ENCODE measurements at places on chromosomes 4 and X.

GRCh38 chrX:124274438-124275181 is 57.9 kb upstream of the TEX13D start:
- no peak for DNase-seq
- peaks cover 3% of the 10 kb centered on the region for H3K27me3 ChIP-seq
- H3K4me1 ChIP-seq: no peaks in the 10 kb centered on the region
- H3K4me3 ChIP-seq: no peak overlapping the region
- no peak overlapping the region for H3K27ac ChIP-seq

DNA sequence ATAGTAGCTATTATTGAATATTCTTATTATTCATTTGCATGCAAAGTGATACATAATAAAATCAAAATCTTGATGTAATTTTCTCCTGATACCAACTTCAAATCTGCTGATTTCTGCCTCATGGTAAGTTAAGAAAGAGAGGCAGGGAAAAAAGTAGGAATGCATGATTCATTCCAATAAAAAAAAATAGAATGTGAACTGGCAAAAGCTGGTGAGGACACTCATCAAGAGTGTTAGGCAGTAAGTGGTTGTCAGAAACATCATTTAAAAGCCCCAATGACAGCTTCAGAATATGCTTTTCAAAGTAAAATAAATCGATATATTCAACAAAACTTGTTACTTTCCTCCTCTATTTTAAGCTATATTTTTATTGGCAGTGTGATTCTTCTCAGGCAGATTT is 979.1 kb downstream of the TECRL start:
- no peak for DNase-seq
- H3K27me3 ChIP-seq: no peaks in the 10 kb centered on the region
- H3K27ac ChIP-seq: no peak overlapping the region
- no peaks in the 10 kb centered on the region for H3K36me3 ChIP-seq
- no peaks in the 10 kb centered on the region for H3K4me1 ChIP-seq
- no peak overlapping the region for H3K4me3 ChIP-seq

- H3K36me3 ChIP-seq: no peaks in the 10 kb centered on the region
- H3K27me3 ChIP-seq: no peaks in the 10 kb centered on the region
- H3K27ac ChIP-seq: no peak overlapping the region
- no peak overlapping the region for H3K4me3 ChIP-seq
These were observed 87.1 kb upstream of the DDX53 start for GRCh38 chrX:22912616-22913015.

GRCh38 chr4:138438608-138439007 is 196.5 kb upstream of the SLC7A11 start:
- no peaks in the 10 kb centered on the region for H3K27me3 ChIP-seq
- H3K36me3 ChIP-seq: no peaks in the 10 kb centered on the region
- H3K4me1 ChIP-seq: no peaks in the 10 kb centered on the region
- H3K27ac ChIP-seq: no peak overlapping the region
- no peak overlapping the region for H3K4me3 ChIP-seq
- DNase-seq: no peak

- no peak for DNase-seq
- H3K27ac ChIP-seq: no peak overlapping the region
- H3K4me3 ChIP-seq: no peak overlapping the region
- no peaks in the 10 kb centered on the region for H3K36me3 ChIP-seq
- H3K4me1 ChIP-seq: no peaks in the 10 kb centered on the region
- H3K27me3 ChIP-seq: peaks cover 2% of the 10 kb centered on the region
These were observed 18.7 kb downstream of the FAM184B start for GRCh38 chr4:17762726-17763125.

- no peak for DNase-seq
- H3K27ac ChIP-seq: no peak overlapping the region
- no peaks in the 10 kb centered on the region for H3K36me3 ChIP-seq
- no peak overlapping the region for H3K4me3 ChIP-seq
These were observed 132.1 kb upstream of the LDB2 start for GRCh38 chr4:17030543-17030942.

DNA sequence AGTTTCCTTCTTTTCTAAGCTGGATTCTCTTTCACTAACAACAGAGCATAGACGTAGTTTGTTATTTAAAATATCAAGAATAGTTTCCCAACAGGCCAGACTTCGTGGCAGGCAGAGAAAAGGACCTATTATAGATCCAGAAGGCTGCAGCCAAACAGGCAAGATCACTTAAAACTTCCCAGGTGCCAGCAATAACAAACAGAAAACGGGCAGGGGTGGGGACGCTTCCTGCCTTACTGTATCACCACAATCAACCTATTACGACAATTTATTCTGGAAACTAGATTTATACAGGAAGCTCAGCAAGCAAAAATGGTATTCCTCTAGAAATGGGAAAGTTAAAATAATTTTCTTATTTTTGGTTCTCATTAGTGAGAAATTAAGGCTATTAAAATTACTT is 22.1 kb downstream of the RWDD4 start:
- peaks cover 4% of the 10 kb centered on the region for H3K36me3 ChIP-seq
- H3K27me3 ChIP-seq: peaks cover 2% of the 10 kb centered on the region
- no peak overlapping the region for H3K27ac ChIP-seq
- no peaks in the 10 kb centered on the region for H3K4me1 ChIP-seq

- no peak overlapping the region for H3K27ac ChIP-seq
- DNase-seq: no peak
- H3K4me1 ChIP-seq: no peaks in the 10 kb centered on the region
These were observed 75.2 kb downstream of the SPRY1 start for GRCh38 chr4:123471655-123472369.

- H3K27me3 ChIP-seq: no peaks in the 10 kb centered on the region
- H3K4me3 ChIP-seq: no peak overlapping the region
- no peak for DNase-seq
- no peaks in the 10 kb centered on the region for H3K36me3 ChIP-seq
- H3K4me1 ChIP-seq: no peaks in the 10 kb centered on the region
These were observed 614.8 kb upstream of the TECRL start for GRCh38 chr4:65023883-65024670.

DNA sequence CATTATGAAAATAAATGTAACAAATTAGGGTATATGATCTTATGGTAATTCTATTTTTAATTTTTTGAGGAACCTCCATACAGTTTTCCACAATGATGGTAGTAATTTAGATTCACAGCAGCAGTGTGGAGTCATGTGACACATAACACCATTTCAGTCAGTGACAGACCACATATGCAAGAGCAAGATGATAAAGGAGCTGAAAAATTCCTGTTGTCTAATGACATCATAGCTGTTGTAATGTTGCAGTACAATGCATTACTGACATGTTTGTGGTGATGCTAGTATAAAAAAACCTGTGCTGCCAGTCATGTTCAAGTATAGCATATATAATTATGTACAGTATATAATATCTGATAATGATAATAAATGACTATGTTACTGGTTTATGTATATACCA is 28.5 kb downstream of the EMCN start:
- H3K27ac ChIP-seq: no peak overlapping the region
- no peaks in the 10 kb centered on the region for H3K36me3 ChIP-seq
- no peak overlapping the region for H3K4me3 ChIP-seq
- H3K27me3 ChIP-seq: peaks cover 3% of the 10 kb centered on the region
- DNase-seq: no peak
- H3K4me1 ChIP-seq: no peaks in the 10 kb centered on the region

DNA sequence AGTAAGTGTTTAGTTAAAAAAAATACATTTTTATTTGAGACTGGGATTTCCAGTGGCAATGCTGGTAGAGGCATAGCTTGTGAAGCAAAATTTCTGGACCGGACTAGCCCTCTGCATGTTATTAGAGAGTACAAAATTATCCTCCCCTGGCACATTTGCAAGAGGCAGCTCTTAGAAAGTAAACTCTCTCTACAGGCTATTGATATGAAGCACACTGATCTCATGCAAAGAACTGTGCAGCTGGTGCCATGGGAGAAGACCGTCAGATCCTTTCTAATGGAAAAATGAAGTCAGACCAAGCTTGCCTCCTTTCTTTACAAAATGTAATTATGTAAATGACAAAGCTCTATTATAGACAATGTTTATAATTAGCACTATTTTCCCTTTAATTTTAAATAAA is 2717.2 kb downstream of the PCDH7 start:
- no peaks in the 10 kb centered on the region for H3K27me3 ChIP-seq
- H3K27ac ChIP-seq: no peak overlapping the region
- DNase-seq: no peak
- H3K4me3 ChIP-seq: no peak overlapping the region

- no peaks in the 10 kb centered on the region for H3K27me3 ChIP-seq
- DNase-seq: no peak
- H3K4me1 ChIP-seq: no peaks in the 10 kb centered on the region
- H3K4me3 ChIP-seq: no peak overlapping the region
These were observed 575.3 kb downstream of the TRIML1 start for GRCh38 chr4:188714501-188714900.

DNA sequence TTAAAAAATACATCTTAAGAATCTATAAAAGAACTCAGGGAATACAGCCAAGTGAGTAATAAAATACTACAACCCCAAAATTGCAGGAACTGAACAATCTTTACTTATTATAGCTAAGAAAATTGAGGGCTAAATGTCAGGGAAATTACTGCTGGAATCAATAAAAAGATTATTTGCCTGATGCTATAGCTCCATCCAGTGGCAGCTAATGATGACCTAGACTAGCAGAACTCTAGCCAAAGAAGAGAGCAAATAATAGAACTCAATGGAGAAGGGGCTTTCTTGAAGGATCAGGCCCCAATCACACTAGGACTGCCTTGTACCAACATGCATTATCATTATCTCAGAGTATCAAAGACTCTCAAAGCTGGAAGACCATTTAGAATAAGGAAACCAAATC is 85.0 kb upstream of the FAM241A start:
- no peak overlapping the region for H3K4me3 ChIP-seq
- peaks cover 8% of the 10 kb centered on the region for H3K27me3 ChIP-seq
- no peak overlapping the region for H3K27ac ChIP-seq
- no peaks in the 10 kb centered on the region for H3K36me3 ChIP-seq
- no peak for DNase-seq

DNA sequence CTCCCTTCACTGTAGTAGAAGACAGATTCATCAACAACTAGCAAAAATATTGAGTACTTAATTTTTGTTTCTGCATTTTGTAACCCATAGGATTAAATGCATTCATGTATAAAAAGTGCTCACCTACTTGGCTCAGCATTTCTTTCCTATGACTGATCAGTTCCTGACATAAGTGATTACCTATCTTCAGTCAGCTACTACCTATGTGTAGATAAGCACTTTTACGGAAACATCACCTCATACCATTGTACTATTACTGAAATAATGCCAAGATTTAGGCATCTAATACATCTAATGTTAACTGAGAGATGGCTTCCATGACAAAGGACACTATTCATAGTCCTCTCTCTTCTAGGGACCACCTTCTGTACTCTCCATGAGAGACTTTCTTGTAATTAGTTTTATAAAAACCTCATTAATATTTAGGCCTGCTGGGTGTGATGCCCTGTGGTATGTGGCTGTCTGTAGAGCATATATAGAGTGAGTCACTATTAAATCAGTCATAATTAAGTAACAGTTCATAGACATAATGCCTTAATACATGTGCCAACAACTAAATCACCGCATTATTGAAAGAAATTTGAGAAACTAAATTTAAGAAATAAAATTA is 147.0 kb downstream of the PDGFC start:
- no peaks in the 10 kb centered on the region for H3K27me3 ChIP-seq
- no peaks in the 10 kb centered on the region for H3K36me3 ChIP-seq
- DNase-seq: no peak
- no peaks in the 10 kb centered on the region for H3K4me1 ChIP-seq
- H3K27ac ChIP-seq: no peak overlapping the region

DNA sequence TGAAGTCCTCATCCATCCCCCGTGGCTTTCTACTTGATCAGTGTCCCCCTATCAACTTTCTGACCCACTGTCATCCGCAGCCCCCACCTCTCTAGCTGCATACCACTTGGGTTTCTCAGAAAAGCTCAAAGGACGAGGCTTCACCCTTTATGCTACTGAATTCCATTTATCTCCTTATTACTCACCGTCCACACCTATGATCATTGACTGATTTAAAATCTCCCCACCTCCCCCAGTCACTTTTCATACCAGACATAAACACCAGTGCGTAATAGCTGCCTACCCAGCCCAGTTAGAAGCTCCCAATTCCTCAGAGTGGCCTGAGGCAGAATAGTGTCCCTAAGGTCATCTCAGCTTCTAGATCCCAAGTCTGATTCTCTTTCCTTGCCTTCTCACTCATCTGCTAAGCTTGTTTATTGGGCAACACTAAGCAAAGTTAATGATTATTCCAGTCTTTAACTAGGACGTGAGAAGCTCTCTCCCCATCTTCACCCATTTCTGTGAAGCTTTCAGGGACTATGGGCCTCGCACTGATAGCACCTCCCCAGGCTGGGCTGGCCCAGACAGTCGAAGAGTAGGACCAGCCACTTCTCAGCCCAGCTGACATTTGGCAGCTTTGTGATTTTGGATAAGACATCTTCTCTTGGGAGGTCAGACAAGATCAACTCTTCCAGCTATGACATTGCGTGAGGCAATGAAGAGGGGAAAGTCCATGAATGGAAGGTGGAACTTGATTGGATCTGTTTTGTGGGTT is 7.2 kb upstream of the DDX60L start:
- DNase-seq: no peak
- peaks cover 5% of the 10 kb centered on the region for H3K27me3 ChIP-seq

DNA sequence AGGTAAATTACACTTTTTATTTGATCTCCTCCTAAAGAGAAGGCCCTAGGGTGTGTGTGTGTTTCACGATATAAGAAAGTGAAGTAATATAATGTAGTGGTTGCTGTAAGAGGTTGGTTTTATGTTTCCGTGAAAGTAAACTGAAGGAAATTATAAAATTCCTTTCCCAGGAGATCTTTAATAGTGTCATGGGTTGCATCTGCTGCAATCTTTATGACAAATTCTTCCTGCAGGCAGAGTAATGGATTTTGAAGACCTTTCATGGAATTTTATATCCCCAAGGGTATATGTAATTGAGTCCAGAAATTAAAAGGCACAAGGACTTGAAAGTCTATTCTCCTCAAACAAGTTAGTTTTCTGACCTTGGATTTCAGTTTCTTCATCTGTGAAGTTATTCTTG is 538.6 kb downstream of the ANKRD50 start:
- H3K4me3 ChIP-seq: no peak overlapping the region
- no peaks in the 10 kb centered on the region for H3K27me3 ChIP-seq
- H3K36me3 ChIP-seq: no peaks in the 10 kb centered on the region

DNA sequence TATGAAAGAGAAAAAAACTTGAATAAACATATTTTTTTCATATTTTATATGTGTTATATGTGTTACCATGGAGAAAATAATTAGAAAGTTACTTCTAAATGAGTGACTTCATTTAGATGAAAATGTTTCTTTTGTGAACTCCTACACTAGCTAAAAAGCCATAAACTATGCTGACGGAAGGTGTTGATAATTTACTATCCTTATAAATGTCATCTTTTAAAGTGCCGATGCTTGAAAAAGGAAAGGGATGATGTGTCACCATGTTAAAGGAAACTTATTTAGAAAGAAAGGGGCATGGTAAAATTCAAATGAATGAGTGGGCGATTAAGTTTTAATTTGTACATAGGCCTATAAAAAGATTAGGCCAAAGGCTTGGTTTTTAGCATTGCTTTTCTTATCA is 133.8 kb downstream of the SPRY1 start:
- H3K4me3 ChIP-seq: no peak overlapping the region
- peaks cover 4% of the 10 kb centered on the region for H3K27me3 ChIP-seq
- H3K27ac ChIP-seq: no peak overlapping the region
- H3K36me3 ChIP-seq: peaks cover 2% of the 10 kb centered on the region

All from memory B cell (primary cell).